ENCODE measurements at places on chromosomes 16 and 17.

- no peak for DNase-seq
Measured at GRCh38 chr17:28488533-28489276, 15.3 kb downstream of the SLC13A2 start.

DNA sequence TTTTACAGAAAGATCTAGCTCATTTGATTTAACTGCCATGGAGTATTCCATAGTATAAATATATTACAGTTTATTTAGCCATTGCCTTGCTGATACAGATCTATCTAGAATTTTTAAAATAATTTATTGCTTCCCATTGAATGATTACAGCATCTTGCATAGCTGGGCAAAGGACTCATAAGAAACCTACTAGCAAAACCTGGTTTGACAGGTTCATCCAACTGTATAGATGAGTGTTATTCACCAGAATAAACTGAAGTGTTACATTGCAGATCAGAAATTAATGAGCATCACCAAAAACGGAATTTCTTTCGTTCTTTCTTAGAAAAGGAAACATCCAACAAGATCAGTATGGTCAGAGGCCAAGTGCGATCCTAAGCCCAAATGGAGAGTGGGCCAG, 202.2 kb upstream of the CACNG5 start:
- DNase-seq = no peak

GRCh38 chr17:49280061-49280460, 49.5 kb upstream of the PHOSPHO1 start:
- DNase-seq = no peak

GRCh38 chr17:78361225-78361701, 1.4 kb upstream of the SOCS3 start:
- no peak for DNase-seq

- no peak for DNase-seq
Measured at GRCh38 chr17:68432086-68432864, 25.0 kb downstream of the WIPI1 start.

- DNase-seq = no peak
Measured at GRCh38 chr17:40932608-40933007, 4.8 kb downstream of the KRT23 start.

DNA sequence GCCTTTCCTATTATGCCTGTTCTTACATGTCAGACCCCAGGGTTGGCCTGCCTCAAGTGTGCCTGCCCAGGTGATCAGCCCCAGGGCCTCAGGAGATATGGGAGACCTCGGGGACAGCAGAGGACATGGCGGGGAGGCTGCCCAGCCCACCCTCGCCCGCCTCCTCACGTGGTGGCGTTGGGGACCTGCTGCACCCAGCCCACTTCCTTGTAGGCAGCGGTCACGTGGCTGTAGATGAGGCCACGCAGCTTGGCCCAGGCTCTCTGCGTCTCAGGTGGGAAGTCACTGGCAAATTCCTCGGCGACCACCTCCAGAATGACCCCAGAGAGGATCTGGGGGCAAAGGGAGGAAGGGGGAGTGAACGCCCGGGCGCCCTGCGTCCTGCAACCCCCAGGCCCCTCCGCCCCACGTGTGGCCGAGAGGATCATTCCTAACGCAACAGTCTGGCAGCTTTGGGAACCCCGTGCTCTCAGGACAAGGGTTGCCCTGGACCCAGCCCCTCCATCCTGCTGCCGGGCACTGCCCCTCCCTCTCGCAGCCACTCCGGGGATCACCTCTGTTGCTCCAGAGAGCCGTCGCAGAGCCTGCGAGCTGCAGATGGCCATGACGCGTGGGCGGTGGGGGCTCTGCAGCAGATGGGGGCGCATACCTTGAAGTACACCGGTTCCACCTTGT, 6.6 kb downstream of the CYGB start:
- no peak for DNase-seq

DNA sequence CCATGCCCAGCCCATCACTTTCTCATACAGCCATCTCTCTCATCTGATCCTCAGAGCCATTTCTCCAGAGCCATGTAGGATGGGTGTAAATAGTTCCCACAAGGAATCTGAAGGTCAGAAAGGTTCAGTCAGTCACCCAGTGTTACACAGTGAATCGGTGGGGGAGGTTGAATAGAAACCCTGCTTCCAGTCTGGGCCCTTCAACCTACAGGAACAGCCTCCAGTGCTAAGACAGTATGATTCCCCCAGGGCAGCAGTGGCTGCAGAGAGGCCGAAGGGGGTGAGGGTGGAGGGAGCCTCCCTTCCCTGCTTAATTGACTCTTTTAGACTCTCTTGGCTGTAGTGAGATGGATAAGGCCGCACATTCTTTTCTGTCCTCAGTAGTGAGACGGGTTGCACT, 3.6 kb downstream of the WNT9B start:
- DNase-seq = no peak

DNA sequence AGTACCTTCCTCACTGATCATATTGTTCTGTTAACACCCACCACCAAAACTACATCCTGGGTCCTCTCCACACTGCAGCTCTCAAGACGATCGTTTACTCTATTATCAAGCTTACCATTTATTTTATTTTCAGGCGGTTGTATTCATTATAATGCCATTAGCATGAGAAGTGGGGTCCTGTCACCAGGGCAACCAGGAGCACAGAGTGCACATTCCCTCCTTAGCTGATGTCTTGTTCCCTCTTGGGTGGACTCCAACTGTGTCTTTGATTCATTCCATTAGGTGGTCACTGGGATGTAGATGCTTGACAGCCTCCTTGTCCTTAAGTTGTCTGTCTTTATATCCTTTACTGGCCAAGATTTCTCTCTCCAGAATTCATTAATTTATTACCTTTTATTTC, 965.9 kb upstream of the EEF2KMT start:
- DNase-seq = no peak

GRCh38 chr17:34706029-34706428, 126.6 kb downstream of the TMEM132E start:
- DNase-seq = peak; percentile 7

DNA sequence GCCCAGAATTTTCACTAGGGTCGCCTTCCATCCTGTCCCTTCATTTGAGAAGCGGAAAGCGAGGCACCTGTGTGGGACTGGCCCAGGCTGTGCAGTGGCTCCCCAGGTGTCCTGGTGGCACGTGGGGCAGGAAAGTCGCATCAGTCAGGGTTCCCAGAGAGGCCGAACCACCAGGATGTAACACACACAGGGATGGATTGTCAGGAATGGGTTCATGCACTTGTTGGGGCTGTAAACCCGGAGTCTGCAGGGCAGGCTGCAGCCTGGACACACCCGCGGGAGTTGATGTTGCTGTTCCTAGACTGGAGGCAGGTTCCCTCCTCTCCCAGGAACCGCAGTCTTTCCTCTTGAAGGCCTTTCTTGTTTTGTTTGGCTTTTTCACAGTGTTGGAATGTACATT, 30.7 kb upstream of the RPTOR start:
- no peak for DNase-seq

GRCh38 chr16:31362476-31363405, 7.8 kb downstream of the ITGAX start:
- no peak for DNase-seq

- DNase-seq = no peak
Measured at GRCh38 chr16:280005-280460, 358 bp upstream of the ARHGDIG start.

Data from stimulated activated CD4-positive, alpha-beta T cell treated with anti-CD3 and anti-CD28 coated beads, Interleukin-4, amount 100 ng/mL, for 1 hour (primary cell).